ENCODE measurements at places on chromosomes 4 and X.

- peak; percentile 44 for DNase-seq
Observed at GRCh38 chr4:177006331-177006730, 213.6 kb upstream of the VEGFC start.

DNA sequence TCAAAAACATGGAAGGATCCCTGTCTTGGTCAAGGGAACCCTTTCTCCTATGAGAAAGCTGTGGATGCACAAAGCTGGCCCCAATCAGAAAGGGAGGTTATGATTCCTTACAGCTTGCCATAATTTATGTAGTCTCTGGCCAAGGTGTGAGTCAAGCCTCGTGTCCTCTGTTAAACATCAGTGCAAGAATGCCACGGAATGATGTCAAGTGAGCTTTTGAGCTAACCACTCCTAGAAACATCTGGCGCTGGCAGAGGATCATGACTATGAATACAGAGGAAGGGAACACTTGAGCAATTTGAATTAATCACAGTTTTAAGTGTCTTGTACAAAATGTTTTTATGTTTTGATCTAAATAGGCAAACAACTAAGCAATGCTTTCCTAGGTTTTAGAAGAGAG lies 51.5 kb upstream of the RAP2C start:
- DNase-seq, result peak; percentile 36

- no peak for DNase-seq
Observed at GRCh38 chr4:11878241-11878640, 449.5 kb upstream of the HS3ST1 start.

DNA sequence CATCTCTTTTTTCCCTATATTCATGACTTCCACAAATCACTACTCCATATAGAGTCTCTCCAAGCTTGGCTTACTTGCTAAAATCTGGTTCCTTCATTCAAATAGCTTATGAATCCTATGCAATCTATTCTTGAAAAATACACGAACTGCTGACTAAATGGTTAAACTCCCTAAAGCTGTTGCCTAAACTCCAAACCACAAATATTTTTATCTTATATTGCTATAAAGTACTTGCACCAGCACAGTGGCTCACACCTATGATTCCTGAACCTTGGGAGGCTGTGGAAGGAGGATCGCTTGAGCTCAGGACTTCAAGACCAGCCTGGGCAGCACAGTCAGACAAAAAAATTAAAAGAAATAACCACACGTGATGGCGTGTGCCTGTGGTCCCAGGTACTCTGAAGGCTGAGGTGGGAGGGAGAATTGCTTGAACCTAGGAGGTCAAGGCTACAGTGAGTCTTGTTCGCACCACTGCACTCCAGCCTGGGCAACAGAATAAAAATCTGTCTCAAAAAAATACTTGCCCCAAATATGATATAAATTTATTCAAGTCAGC lies 2.2 kb downstream of the FBXO8 start:
- no peak for DNase-seq

DNA sequence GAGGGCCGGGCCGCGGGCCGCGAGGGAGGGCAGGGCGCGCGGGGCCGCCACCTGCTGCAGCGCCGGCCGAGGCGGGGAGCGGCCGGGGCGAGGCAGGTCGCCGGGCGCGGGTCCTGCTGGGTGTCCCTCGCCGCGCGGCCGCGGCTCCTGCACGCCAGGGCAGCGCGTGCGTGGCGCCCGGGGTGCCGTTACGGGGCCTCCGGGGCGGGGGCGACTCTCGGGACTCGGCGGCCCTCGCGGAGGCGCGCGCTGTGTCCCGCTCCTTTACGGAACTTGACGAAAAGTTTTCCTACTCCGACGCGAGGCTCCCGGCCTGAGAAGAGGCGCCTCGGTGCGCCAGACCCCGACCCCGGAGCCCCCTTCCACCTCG lies 329 bp downstream of the TBC1D14 start:
- DNase-seq, result peak; percentile 18

DNA sequence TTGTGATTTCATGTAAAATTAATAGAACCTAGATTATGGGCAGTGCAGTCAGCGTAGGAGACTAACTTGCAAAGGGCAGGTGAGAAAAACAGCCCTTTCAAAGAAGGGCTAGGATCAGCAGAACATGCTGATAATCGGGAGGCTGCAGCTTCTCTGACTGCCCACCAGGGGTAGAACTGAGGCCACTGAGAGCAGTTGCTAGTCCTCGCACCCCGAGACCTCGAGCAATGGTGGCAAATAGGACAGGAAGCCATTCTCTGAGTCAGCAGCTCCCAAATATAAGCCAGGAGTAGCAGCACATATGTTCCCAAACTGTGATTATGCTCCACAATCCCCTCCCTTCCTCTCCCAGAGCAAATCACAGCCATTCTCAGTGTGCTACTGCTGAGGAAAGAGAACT lies 186.5 kb downstream of the MSL3 start:
- peak; percentile 59 for DNase-seq

DNA sequence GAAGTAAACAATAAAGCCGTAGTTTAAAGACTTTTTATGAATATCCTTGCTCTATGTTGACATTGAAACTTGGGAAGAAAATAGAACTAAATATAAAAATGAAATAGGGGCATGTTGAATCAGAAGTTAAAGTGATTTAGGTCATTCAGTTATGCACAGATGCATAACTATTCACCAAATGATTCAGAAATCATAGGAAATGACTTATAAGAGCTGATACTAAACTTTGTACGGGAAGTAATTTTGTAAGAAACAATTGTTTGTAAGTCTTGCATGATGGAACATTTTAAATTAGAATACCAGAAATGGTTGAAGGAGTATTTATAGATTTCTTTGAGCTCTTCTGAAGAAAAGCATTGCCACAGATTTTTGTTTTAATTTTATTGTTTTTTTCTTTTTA lies 246.5 kb downstream of the CPE start:
- DNase-seq, result no peak

DNA sequence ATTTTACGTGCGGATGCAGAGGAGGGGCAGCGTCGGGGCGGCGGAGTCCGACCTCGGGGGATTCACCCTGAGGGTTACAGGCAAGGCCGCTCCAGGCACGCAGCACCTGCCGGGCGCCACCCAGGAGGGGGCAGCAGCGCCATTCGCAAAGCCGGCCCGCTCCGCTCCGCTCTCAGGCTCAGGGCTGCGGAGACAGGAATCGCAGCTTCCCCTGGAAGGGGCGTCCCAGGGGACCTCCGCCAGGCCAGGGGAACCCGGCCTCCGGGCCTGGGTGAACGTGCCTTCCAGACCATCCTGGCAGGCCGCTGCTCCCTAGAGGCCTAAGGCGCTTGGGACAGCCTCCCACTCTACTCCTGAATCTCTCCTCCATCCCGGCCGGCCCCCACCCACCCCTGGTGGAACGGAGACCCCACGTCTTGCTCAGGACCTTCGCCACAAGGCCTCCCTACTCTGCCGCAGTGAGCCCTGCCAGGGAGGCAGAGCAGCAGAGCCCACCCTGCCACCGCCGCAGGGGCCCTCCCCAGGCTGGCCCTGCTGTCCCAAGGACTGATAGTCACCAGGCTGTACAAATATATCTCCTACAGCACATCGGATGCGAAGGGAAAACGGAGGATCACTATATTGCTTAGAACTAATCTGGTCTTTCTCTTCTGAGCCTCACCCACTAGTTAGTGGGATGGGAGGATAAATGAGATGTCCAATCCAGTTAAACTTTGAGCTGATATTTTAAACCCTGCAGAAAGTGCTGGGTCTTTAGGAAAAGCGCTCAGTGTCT lies 115.0 kb downstream of the SMIM20 start:
- peak; percentile 63 for DNase-seq

DNA sequence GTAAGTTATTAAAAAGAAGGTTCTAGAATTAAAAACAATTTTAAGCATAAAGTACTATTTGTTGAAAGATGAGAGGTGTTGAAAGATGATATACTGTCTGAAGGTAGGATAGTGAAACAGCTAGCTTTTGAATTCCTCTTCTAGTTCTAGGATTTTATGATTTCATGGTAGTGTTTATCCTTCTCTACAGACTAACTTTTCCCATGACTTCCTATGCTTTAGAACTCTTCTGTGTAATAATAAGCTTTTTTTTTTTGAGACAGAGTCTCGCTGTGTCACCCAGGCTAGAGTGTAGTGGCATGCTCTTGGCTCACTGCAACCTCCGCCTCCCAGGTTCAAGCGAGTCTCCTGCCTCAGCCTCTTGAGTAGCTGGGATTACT lies 96.0 kb upstream of the NUDT6 start:
- DNase-seq, result peak; percentile 56

GRCh38 chr4:94621491-94622080 lies 136.2 kb upstream of the BMPR1B start:
- peak; percentile 40 for DNase-seq

GRCh38 chr4:2080429-2081300 lies 21.5 kb downstream of the NAT8L start:
- no peak for DNase-seq

DNA sequence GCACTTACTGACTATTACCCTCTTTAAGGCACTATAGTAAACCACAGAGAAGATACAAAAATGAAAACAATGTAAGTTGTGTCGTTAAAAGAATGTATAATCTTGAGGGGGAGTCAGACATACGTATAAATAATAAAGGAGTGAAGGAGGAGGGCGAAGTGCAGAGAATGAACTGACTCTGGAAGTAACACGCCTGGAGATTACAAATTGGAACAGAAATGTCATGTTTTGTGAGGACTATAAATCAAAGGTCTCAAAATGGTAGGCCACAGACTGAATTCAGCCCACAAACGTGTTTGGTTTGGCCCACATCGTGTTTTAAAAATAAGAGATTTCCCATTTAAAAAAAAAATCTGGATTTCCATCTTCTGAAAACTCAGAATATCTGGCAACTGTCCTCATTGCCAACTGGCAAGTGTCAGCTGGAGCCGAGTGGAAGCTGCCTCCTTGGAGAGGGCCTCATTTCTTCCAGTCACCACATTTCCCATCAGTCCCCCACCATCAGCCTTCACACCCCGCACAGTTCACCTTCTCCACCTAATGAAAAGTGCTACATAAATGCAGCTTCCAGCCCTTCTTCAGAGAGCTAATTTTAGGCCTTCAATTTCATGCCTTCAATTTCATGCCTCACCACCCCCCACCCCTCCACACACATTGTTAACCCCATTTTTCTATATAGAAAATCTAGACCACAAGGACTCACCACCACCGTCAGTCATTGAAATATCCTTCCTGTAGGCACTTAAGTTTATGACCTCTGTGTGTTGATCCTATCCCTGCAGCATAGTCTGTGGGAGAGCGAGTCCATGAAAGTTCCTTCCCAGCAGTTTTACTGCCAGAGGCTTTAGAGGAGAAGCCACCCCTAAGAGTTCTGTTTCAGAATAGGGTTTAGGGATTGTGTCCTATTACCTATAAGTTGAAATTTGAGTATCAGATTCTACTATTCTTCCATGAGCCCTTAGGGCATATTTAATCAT lies 32.0 kb upstream of the COL25A1 start:
- no peak for DNase-seq

DNA sequence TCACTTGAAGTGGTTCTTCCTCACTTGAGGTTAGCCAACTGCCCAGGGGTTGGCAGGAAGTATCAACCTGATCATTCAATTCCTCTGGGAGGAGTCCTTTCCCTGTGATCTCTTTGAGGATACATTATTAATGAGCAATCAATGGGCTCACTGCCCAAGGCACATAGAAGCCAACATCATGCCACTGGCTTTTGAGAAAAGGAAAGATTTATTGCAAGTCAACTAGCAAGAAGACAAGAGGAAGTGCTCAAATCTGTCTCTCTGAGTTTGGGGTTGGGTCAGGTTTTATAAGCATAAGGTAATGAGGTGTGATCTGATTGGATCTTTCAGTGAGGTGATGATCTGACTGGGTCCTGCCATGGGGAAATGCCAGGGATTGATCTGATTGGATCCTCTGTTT lies 39.6 kb downstream of the FGFBP1 start:
- no peak for DNase-seq

DNA sequence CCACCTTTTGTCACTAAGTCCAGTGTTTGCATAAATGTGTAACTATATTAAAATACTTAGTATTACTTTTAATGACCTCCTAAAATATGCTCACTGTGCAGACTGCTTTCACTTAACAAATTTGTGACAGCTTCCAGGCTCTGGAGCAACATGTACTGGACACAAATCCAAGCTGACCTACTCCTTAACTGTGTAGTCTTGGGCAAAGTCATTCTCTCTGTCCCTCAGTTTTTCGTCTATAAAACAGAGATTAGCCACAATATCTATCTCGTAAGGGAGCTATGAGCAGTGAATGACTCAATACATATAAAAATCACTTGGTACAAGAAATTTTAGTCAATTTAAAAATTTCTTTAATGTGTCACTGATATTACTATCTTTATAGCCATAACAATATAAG lies 20.4 kb upstream of the RAB40A start:
- no peak for DNase-seq

DNA sequence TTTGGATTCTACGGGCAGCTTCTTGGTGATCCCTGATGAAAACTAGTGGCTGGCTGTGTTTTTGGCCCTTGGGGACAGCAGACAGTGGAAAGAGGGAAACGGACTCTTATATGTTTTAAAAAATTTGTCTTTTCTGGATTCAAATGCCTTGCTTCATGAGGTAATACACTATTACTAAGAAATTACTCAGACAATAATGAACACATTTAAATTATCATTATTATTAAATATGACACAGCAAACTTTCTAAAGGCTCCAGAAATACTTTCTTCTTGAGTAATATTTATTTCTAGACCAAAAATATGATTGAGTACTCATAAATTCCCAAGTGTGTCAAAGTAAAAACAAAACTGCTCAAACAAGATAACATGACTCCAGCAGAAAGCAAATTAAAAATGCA lies 520.7 kb upstream of the AADAT start:
- DNase-seq, result peak; percentile 65

GRCh38 chrX:44580466-44580865 lies 37.8 kb upstream of the FUNDC1 start:
- peak; percentile 26 for DNase-seq

DNA sequence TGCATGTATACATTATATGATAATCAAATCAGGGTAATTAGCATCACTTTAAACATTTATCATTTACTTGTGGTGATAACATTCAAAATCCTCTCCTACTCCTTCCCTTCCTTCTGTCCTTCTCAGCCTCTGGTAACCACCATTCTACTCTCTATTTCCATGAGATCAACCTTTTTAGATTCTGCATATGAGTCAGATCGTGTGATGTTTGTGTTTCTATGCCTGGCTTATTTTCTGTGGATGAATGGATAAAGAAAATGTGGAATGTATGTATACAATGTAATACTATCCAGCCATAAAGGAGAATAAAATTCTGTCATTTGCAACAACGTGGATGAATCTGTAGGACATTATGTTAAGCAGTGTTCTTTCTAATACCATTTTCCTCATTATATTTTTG lies 123.9 kb downstream of the NAA11 start:
- DNase-seq, result peak; percentile 1

All from fibroblast of skin of back (primary cell).